ENCODE measurements at places on chromosomes 11 and 22. TPM values are rescaled to one million over a fixed set of nuclear protein-coding genes. Genes with fewer than 3 reads are reported as not detected.

GRCh38 chr11:17573526-17573925 is 26.5 kb downstream of the OTOG start:
- no peaks in the 10 kb centered on the region for H3K36me3 ChIP-seq
- H3K27me3 ChIP-seq = no peaks in the 10 kb centered on the region
- no peaks in the 10 kb centered on the region for H3K4me1 ChIP-seq
- no peak overlapping the region for H3K27ac ChIP-seq

DNA sequence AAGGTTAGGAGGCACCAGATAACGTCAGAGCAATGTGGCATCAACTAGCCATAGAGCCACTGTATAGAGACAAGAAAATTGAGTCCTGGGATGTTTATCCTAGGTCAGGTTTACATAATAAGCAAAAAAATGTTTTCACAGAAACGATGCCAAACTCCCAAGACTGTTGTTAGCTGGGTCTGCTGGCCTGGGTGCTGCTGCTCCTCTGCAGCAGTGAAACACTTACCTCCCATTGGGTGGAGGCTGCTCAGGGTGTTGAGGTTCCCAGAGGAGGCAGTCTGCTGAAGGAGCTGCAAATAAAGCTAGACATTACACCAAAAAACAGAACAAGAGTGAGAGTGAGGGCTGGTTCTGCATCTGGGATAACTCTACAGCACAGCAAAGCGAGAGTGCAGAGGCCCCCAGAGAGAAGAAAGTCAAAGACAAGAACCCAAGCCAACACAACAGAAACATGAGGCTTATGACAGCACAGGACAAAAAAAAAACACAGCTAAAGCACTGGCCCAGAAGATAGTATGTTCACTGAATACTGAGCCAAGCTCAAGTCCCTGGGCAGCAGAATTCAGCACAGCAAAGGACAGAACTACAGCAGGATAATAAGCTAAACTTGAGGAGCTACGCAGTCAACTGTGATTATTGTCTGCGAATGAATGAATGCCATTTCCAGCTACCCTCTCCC is 29.9 kb upstream of the RAPSN start:
- peaks cover 12% of the 10 kb centered on the region for H3K36me3 ChIP-seq
- no peak overlapping the region for H3K4me3 ChIP-seq
- no peak for DNase-seq
- no peak overlapping the region for H3K27ac ChIP-seq

DNA sequence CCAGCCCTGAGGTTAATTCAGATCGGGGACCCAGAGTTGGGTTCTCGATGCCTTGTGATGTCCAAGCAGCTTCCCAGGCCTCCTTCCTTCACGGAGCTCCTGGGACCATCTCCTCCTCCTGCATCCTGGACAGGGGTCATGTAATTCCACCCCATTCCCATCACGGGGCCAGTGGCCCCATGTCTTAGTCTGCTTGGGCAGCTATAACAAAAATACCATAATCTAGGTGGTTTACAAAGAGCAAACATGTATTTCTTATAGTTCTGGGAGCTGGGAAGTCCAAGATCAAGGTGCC is 41.7 kb upstream of the PRDM11 start:
- H3K4me3 ChIP-seq = no peak overlapping the region
- H3K36me3 ChIP-seq = no peaks in the 10 kb centered on the region
- no peaks in the 10 kb centered on the region for H3K4me1 ChIP-seq
- no peaks in the 10 kb centered on the region for H3K27me3 ChIP-seq
- no peak overlapping the region for H3K27ac ChIP-seq

The ADAMTS15 gene
- total RNA-seq = 6.2 TPM

The CEP57 gene
- 33.4 TPM for total RNA-seq

The PES1 gene
- 68.4 TPM for total RNA-seq
